Stimulated activated CD4-positive, alpha-beta T cell treated with anti-CD3 and anti-CD28 coated beads, Interleukin-1b, Interleukin-23, amount 100 ng/mL, for 1 hour (primary cell): ENCODE measurements at places on chromosomes 13 and 19.

GRCh38 chr13:77502104-77502720 lies 33.3 kb upstream of the SCEL start:
- no peak for DNase-seq

DNA sequence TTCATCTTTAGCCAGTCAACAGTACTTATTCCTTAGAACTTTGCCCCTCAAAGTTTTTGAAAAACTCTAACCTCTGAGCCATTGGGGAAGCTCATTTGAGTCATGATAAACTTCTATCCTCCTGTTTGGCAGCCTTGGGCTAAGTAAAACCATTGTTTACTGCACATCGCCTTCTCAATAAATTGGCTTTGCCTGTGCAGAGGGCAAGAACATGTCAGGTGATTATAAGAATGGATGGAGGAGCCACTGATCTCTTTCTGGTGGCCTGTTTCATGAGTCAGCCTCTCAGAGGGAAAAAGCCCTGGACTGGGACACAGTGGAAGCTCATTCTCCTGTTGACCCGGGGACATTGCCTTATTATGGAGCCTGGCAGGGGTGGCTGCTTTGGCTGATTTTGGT lies 19.4 kb upstream of the PSG4 start:
- DNase-seq: no peak

DNA sequence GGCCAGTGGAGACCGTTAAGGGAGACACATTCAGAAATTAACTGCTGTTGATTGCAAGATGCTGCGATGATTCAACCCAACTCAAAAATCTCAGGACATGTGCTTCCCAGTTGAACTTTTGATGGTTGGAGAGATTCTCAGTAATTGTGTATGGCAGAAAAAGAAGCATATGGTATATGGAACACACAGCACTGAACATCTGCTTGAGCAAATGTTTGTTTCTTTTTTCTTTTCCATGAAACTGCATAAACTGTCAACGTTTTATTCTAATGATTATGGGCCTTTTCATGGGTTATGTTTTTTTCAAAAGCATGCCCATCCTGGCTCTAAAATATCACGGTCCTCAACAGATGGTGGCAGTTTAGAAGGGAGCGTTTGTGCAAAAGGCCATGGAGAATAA lies 40.1 kb upstream of the USP29 start:
- no peak for DNase-seq

DNA sequence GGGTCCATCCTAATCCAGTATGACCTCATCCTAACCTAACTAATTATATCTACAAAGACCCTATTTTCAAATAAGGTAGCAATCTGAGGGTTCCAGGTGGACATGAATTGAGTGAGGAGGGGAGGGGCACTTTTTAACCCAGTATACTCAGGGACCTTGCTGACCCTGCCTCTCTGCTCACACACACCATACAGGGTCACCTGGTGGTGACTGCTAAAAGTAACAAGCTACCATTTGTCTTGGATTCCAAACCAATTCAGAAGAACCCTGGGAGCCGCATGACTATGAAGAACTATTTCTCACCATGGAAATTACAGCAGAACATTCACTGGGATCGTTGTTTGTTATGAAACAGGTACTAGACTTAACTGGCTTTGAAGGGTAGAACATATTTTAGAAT lies 151.9 kb downstream of the LACC1 start:
- DNase-seq: no peak

DNA sequence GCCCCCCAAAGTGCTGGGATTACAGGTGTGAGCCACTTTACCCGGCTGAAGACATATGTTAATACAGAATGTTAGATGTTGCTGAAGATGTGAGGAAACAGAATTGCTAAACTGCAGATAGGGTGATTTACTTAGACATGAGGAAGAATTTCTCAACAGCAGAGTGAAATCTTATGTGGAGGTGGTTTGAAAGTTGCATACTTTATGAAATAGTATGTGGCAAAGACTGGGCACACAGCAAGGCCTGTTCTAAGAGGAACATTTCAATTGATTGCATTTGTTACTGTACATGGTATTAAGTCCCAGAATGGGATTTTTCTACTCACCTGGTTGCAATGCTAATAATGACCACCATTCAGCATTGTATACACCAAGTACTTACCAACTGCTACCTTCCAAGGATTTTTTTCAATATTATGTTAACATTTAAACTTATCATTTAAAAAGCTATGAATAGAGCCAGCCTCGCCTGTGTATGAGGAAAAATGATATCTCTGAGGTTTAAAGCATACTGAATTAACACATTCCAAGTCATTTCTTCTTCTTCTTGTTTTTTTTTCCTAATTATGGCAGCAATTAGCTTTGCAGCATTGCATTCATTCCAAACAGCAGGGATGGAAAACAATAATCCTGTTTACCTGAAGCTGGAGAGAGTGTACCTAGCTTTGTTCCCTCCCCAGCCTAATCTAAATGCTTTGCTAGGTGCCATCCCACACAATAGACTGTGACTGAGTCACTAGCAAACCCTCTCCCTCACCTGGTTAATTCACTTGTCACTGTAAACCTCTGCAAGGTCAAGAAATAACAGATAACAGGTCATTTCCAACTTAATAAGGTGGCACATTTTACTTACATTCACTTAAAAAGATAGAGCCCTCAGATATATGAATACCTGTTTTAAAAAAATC lies 19.4 kb upstream of the KLF5 start:
- DNase-seq: no peak

DNA sequence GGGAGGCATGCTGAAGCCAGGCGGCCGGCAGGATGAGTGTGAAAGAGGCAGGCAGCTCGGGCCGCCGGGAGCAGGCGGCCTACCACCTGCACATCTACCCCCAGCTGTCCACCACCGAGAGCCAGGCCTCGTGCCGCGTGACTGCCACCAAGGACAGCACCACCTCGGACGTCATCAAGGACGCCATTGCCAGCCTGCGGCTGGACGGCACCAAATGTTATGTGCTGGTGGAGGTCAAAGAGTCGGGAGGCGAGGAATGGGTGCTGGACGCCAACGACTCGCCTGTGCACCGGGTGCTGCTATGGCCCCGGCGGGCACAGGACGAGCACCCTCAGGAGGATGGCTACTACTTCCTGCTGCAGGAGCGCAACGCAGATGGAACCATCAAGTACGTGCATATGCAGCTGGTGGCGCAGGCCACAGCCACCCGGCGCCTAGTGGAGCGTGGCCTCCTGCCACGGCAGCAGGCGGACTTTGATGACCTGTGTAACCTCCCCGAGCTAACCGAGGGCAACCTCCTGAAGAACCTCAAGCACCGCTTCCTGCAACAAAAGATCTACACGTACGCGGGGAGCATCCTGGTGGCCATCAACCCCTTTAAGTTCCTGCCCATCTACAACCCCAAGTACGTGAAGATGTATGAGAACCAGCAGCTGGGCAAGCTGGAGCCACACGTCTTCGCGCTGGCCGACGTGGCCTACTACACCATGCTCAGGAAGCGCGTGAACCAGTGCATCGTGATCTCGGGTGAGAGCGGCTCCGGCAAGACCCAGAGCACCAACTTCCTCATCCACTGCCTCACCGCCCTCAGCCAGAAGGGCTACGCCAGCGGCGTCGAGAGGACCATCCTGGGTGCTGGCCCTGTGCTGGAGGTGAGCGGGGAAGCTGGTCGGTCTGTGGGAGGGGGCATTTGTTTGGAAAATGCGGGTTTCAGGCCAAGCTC lies 26.4 kb downstream of the MYO9B start:
- no peak for DNase-seq
